Cardiac muscle cell (in vitro differentiated cells and primary cell): ENCODE measurements at places on chromosomes 2 and 18.

DNA sequence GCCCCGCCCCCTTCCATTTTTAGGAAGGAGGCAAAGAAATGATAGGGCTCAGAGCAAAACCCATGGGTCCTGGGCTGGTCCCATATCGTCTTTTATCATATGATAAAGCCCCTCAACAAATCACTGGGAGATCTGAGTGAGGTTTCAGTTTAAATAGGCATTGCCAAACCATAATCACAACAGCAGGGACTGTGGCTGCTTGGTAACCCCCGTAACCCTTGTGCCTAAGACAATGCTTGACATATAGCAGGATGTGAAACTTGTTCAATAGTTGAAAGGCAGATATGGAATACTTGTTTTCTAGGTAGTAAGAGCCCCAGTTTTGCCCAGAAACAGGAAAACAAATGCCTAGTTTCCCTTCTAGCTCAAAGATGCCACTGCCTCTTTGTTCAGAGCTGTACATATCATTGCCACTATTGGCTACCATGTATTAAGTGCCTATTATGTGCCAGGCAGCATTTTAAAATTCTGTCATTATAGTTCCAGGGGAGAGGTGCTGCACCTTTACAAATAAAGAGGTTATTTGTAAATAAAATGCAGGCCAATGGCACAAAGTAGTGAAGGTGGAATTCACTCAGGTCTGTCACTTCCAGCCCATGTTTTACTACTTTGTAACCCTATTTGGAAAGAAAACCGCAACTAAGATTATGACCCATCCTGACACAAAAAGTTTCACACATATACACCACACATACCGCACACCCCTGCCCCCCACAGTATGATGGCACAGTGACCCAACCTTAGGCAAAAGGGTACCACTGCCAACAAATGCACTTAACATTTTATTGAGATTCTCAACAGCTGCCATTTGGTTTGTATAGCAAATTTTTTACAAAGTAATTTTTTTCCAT is 14.2 kb downstream of the NAGK start:
- no peak for DNase-seq

DNA sequence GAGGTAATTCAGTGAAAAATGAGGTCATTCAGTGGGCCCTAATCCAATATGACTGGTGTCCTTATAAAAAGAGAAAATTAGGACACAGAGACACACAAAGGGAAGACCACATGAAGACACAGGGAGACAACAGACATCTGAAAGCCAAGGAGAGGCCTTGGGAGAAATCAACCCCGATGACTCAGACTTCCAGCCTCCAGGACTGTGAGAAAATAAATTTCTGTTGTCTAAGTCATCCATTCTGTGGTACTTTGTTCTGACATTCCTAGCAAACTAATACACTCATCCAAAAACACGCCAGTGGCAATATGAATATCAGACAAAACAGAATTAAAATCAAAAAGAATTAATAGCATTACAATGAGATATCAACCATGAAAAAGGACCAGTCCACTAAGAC is 303.7 kb downstream of the SS18 start:
- DNase-seq, result no peak

GRCh38 chr2:11718606-11719005 is 27.8 kb upstream of the LPIN1 start:
- DNase-seq, result no peak

GRCh38 chr2:38498045-38498481 is 104.7 kb downstream of the HNRNPLL start:
- peak; percentile 18 for DNase-seq

DNA sequence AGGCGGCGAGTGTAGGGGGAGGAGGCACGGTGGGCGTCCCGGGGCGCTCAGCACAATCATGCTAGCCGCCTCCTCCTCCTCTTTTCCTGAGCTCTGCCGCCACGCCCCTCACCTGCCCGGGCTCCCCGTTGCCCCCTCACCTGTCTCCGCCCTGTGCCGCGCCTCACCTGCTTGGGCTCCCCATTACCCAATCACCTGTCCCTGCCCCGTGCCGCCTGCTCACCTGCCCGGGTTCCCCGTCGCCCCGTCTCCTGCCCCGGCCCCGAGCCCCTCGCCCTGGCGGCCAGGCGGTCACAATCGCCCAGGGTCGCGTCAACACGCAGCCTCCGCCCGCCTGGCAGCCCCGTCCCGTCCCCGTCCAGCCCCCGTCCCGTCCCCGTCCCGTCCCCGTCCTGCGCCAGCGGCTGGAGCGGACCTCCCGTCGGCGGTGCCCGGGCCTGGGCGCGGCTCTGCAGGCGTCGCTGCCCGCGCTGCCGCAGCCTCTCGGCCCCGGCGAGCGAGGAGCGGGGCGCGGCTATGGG is at the start of gene DCDC2C:
Gene DCDC2C, plus strand, starts transcription at position 340 of the 521 bp plus-strand sequence. Its CDS starts 177 bp downstream, at position 517.
- DNase-seq, result no peak

DNA sequence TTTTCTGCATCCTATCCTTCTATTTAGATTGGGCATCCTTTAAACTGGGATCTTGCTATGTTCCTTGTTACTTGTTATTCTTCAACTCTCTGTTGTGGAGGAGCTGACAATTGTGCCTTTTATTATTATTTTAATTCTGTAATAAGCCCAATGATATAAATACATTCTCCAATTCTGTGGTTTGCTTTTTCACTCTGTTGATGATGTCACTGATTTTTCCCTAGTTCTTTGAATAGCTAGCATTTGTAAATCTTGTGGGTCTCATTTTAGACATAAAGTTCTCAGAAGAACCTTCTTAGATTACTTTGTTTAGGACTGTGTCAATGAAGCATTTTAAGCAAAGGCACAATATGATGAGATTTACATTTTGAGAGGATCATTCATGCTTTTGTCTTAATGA is 79.5 kb upstream of the SLC8A1 start:
- no peak for DNase-seq

DNA sequence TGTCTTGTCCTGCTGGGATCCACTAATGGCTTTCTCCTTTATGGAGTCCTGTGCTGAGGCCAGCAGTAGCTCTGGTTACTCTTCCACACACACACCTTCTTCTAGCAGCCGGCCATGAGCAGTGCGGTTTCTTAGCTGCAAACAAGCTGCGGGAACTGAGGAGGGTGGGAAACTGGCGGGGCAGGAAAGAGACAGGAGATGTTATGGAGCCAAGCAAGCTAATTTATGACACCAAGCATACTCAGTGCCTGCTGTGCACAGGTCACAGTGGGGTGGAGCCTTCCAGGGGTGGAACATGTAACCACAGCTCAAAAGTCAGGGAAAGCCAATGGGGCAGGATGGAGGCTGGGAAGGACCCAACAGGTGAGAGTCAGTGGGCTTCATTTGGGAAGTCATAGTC is 180.8 kb downstream of the FAM210A start:
- DNase-seq, result no peak

GRCh38 chr2:213246497-213247281 is 37.6 kb upstream of the SPAG16 start:
- peak; percentile 73 for DNase-seq

- peak; percentile 47 for DNase-seq
Observed at GRCh38 chr2:33372940-33373553, 103.4 kb upstream of the RASGRP3 start.

- no peak for DNase-seq
Observed at GRCh38 chr2:205424326-205424725, 258.0 kb upstream of the NRP2 start.
